ENCODE measurements at places on chromosomes 5 and 9.

- no peak for DNase-seq
These were observed 90.7 kb upstream of the PANK3 start for GRCh38 chr5:168669668-168670378.

GRCh38 chr5:172777881-172778814, 7.2 kb upstream of the DUSP1 start:
- DNase-seq, result no peak

DNA sequence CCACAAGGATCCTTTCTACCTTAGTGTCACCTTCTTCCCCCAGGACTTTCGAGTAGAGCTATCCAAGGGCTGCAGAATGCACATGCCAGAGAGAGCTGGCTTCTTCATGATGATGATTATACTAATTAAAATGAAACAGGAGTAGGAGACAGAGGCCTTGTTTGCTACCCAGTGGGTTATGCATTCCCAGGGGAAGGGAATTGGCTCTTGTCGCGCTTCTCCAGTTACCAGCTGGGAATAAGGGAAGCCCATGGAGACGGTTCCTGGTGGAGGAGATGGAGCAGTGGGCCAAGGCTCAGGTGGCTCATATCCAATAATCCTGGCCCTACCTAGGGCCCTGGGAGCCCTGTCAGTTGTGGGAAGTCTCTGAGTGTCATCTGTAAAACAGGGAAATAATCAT, 65.1 kb downstream of the WWC1 start:
- DNase-seq, result no peak

GRCh38 chr9:97773091-97773490, 76.0 kb upstream of the XPA start:
- DNase-seq, result no peak

DNA sequence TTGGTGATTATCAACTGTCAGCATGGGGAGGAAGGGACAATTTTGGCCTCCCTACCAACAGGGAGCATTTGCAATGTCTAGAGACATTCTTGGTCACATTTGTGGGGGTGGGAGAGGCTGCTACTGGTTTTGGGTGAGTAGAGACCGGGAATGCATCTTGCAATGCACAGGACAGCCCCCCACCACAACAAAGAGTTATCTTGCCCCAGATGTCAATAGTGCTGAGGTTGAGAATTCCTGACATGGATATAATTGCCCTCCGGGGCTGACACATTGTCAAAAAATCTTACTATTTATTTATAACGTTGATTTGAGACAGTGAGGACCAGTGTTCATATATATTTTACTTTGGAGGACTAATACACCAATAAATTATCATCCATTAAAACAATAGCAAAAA, 316.1 kb downstream of the PSAT1 start:
- no peak for DNase-seq

DNA sequence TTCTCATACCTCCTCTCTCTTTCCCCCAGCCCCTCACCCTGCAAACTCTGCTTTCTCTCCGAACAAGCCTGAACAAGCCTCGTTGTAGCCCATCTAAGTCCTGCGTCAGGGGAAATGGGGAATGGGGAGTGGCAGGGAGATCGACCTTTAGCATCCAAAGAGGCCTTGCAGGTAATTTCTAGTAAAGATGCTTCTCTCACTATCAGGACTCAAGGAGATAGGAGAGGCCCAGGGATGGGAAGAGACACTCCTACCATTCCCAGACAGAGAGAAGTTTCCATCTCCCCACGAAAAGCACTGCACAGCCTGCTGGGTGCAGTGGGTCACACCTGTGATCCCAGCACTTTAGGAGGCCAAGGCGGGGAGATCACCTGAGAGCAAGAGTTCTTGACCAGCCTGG, 44.4 kb upstream of the CTNNA1 start:
- DNase-seq, result no peak

DNA sequence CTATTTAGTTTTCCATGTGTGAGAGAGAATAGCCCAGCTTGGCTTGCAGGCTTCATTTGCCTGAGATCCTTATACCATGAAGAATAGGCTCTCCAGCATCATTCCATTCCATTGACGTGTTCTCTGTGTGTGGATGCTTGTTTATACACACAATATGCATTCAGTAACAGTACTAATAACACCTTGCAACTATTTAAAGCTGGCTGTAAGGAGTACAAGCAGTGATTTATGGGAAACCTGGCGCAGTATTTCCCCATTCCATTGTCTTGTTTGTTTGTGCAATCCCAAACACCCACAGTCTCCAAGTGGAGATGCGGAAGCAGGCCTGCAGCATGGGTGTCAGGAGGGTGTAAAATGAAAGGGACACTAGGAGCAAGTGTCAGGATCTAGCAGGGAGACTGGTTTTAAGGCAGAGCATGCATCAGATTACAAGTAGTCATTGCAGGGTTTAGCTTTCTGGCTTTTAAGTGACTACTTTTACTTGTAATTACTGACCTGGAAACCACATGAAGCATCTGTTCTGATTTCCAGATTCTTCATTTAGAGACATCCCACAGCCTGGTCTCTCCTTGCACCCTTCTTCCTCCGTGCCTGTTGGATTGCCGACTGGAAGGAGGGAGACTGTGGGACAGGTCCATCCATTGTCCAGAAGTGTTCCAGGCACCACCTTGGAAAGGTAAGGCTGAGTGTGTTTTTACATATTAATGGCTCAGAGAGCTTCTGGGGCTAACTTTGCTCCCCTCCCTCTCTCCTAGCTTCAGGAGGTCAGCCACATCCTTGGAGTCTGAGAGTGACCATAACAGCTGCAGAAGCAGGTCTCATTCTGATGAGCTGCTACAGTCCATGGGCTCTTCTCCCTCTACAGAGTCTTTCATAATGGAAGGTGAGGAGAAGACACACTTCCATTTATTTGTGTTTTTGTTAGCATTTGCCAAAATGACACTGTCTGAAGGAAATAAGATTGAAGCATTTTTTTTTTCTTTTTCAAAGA, 241.6 kb downstream of the ARHGEF28 start:
- DNase-seq, result no peak

All from AG09309 (cell line).